Lung (tissue), 17 donors: ENCODE measurements at places on chromosomes 12 and 14. TPM values are rescaled to one million over a fixed set of nuclear protein-coding genes. Genes with fewer than 3 reads are reported as not detected.

- no peak overlapping the region for H3K27ac ChIP-seq
- H3K4me1 ChIP-seq, result no peaks in the 10 kb centered on the region
- H3K4me3 ChIP-seq, result no peak overlapping the region
- H3K36me3 ChIP-seq, result no peaks in the 10 kb centered on the region
- no peaks in the 10 kb centered on the region for H3K27me3 ChIP-seq
These were observed 137.5 kb downstream of the CCDC91 start for GRCh38 chr12:28327722-28328121.

- no peaks in the 10 kb centered on the region for H3K4me1 ChIP-seq
- H3K27me3 ChIP-seq, result no peaks in the 10 kb centered on the region
- no peak for DNase-seq
- no peak overlapping the region for H3K4me3 ChIP-seq
- no peaks in the 10 kb centered on the region for H3K36me3 ChIP-seq
These were observed 12.7 kb upstream of the STON2 start for GRCh38 chr14:81412779-81413178.

- no peak overlapping the region for H3K4me3 ChIP-seq
- H3K27ac ChIP-seq, result no peak overlapping the region
- no peak for DNase-seq
These were observed 116.5 kb downstream of the BTG1 start for GRCh38 chr12:92029136-92029535.

GRCh38 chr14:54709444-54709843 is 142.5 kb downstream of the SAMD4A start:
- no peak for DNase-seq
- H3K4me1 ChIP-seq, result peaks cover 40% of the 10 kb centered on the region
- H3K27me3 ChIP-seq, result no peaks in the 10 kb centered on the region
- no peak overlapping the region for H3K27ac ChIP-seq
- H3K4me3 ChIP-seq, result no peak overlapping the region

DNA sequence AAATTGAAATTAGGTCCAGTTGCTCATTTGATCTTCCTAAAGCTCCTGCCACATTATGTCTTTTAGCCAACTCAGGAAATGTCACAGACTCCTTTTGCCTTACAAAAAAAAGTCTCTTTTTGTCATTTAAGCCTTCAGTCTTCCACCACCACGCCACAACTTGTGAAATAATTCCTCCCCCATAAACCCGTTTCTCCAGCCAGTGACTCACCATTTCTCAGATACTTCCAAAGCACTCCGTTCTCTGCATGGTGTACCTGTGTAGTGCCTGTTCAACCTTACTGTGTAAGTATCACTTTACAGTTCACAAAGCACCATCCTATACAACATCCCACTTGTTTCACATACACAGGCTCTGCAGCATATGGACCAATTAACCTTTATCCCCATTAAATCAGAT is 139.5 kb upstream of the AEBP2 start:
- H3K36me3 ChIP-seq, result peaks cover under 1% of the 10 kb centered on the region
- no peaks in the 10 kb centered on the region for H3K27me3 ChIP-seq
- no peak overlapping the region for H3K27ac ChIP-seq
- H3K4me1 ChIP-seq, result no peaks in the 10 kb centered on the region

- no peak for DNase-seq
- no peak overlapping the region for H3K27ac ChIP-seq
- H3K4me3 ChIP-seq, result no peak overlapping the region
- H3K36me3 ChIP-seq, result no peaks in the 10 kb centered on the region
- no peaks in the 10 kb centered on the region for H3K4me1 ChIP-seq
- no peaks in the 10 kb centered on the region for H3K27me3 ChIP-seq
These were observed 129.5 kb downstream of the KIF26A start for GRCh38 chr14:104267895-104268294.

- H3K36me3 ChIP-seq, result no peaks in the 10 kb centered on the region
- H3K4me3 ChIP-seq, result peak within 1 kb of the TSS; percentile 46
- H3K27ac ChIP-seq, result peak within 1 kb of the TSS; percentile 89
These were observed at the start of gene EGLN3 for GRCh38 chr14:33950320-33951182. Gene EGLN3, minus strand, starts transcription at chr14:33951074. Its CDS starts 322 bp downstream, at chr14:33950752.

DNA sequence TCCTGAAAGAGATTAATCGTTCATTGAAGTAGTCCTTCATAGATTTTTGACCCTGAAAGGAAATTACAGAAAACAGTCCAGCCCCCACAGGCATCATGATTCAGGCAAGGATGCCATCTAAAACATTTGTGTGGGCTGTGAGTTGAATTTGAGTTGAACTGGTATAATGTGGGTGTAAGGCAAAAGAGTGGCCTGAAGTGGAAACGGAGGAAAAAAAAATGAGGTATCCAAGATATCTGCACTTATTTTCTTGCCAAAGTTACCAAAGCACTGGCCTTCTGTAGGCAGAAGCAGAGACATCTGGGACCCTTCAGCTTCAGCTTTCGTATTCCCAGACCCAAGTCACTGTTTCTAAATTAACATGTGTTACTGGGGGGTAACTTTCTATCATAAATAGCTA is 105.1 kb upstream of the DIO2 start:
- H3K27me3 ChIP-seq, result no peaks in the 10 kb centered on the region
- no peak overlapping the region for H3K4me3 ChIP-seq
- H3K27ac ChIP-seq, result no peak overlapping the region
- no peaks in the 10 kb centered on the region for H3K36me3 ChIP-seq
- DNase-seq, result peak; percentile 68

DNA sequence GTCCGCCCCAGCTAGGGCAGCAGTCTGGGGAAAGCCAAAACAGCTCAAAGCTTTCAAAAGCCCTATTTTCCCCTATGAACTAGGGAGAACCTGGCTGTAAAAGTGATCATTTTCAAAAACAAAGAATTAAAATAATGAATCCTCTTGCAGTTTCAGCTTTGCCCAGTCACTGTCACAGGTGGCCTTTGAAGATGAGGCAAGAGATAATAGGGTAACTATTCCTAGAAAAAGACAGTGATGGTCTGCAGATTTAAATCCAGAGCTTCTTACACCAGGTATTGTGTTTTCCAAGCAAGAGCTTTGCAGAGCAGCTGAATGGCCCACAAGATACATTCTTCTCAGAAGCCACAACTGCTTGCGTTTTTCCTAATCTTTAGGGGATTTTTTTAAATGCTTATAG is 80.2 kb upstream of the NUDT4 start:
- DNase-seq, result no peak
- H3K27ac ChIP-seq, result no peak overlapping the region
- H3K27me3 ChIP-seq, result no peaks in the 10 kb centered on the region

DNA sequence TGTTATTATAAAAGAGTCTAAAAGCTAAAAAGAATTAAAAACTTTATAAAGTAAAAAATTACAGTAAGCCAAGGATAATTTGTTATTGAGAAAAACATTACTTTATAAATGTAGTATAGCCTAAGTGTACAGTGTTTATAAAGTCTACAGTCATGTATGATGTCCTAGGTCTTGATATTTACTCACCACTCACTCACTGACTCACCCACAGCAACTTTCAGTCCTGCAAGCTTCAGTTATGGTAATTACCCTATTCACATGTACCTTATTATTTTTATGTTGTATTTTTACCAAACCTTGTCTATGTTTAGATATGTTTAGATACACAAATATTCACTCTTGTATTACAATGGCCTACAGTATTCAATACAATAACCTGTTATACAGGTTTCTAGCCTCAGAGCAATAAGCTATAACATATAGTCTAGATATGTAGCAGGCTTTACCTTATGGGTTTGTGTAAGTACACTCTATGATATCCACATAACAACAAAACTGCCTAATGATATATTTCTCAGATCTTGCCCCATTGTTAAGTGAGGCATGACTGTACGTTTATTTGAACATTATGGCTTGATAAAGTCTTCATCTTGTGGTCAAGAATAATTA is 113.7 kb upstream of the KITLG start:
- no peak overlapping the region for H3K27ac ChIP-seq
- no peak for DNase-seq
- no peaks in the 10 kb centered on the region for H3K4me1 ChIP-seq
- no peaks in the 10 kb centered on the region for H3K36me3 ChIP-seq

- no peak overlapping the region for H3K27ac ChIP-seq
- no peaks in the 10 kb centered on the region for H3K27me3 ChIP-seq
- H3K36me3 ChIP-seq, result no peaks in the 10 kb centered on the region
- no peak overlapping the region for H3K4me3 ChIP-seq
- no peaks in the 10 kb centered on the region for H3K4me1 ChIP-seq
These were observed 29.1 kb upstream of the SOS2 start for GRCh38 chr14:50260511-50260910.

- no peak overlapping the region for H3K27ac ChIP-seq
- DNase-seq, result no peak
- H3K36me3 ChIP-seq, result no peaks in the 10 kb centered on the region
- H3K27me3 ChIP-seq, result no peaks in the 10 kb centered on the region
- no peak overlapping the region for H3K4me3 ChIP-seq
These were observed 222.3 kb upstream of the NOS1 start for GRCh38 chr12:117583677-117584225.

DNA sequence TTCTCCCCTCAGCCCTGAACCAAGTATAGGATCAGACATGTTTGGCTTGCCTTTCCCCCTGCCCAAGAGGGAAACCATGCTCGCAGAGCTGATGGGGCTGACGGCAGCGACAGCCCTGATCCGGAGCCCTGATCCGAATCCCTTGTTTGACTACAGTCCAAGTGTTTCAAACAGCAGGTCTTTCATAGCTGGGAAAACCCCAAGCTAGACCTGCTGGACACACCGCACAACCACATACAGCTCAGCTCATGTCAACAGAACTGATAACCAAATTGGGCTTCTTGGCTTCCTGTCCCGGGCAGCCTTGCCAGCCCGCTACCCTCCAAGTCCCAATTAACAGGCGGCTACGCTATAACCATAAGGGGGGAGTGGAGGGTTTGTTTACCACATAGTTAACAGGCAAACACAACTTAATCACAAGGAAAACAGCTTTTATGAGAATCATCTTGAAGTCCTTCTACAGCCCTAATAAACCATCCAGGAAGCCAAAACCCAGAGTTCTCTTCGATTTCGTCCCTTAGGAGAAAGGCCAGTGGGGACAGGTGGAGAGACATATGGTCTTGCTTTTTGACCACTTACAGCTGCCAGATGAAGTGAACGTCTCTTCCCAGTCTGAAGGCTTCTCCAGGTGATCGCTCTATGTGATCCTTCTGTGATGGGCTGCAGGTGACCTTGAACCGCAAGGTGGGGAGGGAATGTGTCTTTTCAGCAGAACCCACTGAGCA is 64.5 kb upstream of the MANSC4 start:
- DNase-seq, result no peak
- H3K4me1 ChIP-seq, result peaks cover 2% of the 10 kb centered on the region
- no peaks in the 10 kb centered on the region for H3K27me3 ChIP-seq
- no peaks in the 10 kb centered on the region for H3K36me3 ChIP-seq
- H3K4me3 ChIP-seq, result no peak overlapping the region
- no peak overlapping the region for H3K27ac ChIP-seq

DNA sequence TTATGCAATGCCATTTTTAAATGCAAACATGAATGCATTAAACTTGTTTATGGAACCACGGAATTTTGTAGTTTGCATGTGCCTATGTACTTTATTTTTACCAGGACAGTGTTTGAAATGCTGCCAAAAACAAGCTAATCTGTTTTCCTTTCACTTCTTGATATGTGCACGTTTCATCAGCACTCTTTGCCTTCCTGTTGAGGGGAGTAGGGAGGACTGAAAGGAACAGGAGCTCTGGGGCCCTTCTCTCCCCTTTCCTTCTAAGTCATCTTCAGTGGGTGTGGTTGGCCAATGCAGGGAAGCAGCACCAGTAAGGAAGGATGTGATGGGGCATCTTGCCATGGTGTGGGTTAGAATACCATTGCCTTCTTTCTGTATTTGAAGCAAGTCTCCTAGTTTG is 12.1 kb upstream of the PPP4R4 start:
- H3K27me3 ChIP-seq, result no peaks in the 10 kb centered on the region
- DNase-seq, result peak; percentile 45
- H3K36me3 ChIP-seq, result no peaks in the 10 kb centered on the region
- no peak overlapping the region for H3K4me3 ChIP-seq
- H3K4me1 ChIP-seq, result peaks cover 5% of the 10 kb centered on the region

- DNase-seq, result no peak
- H3K27me3 ChIP-seq, result no peaks in the 10 kb centered on the region
- H3K4me1 ChIP-seq, result no peaks in the 10 kb centered on the region
- no peak overlapping the region for H3K4me3 ChIP-seq
- H3K27ac ChIP-seq, result no peak overlapping the region
These were observed 21.4 kb upstream of the RCOR1 start for GRCh38 chr14:102571043-102571442.

DNA sequence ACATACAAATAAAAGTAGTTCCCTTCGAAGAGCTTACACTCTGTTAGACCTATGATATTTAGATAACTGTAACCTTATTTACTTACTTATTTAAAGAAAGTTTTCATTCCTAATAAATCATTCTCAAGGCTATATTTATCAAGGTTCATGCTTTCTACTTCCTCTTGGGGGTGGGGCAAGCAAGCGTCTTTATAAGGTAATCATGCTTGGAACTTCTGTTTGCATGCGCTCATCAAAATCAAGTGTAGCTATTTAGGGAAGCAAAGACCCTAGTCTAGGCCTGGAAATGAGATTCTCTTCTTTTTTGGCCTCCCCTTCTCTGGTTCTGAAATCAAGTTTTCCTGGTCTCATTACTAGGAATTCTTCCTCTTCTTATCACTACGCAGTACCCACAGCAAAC is 766 bp downstream of the RERG start:
- no peaks in the 10 kb centered on the region for H3K4me1 ChIP-seq
- no peaks in the 10 kb centered on the region for H3K27me3 ChIP-seq
- peak overlapping the region; percentile 69 for H3K27ac ChIP-seq
- H3K4me3 ChIP-seq, result no peak overlapping the region
- no peaks in the 10 kb centered on the region for H3K36me3 ChIP-seq

CBLN3 gene
- 1.7 TPM for total RNA-seq

TAS2R9 gene
- total RNA-seq, result not detected

B4GALNT1 gene
- total RNA-seq, result 0.51 TPM

KRT2 gene
- not detected for total RNA-seq

PTPRO gene
- 2.6 TPM for total RNA-seq

ZNF410 gene
- total RNA-seq, result 76.1 TPM

PLBD1 gene
- 21.2 TPM for total RNA-seq

PLEKHH1 gene
- total RNA-seq, result 9.3 TPM
